Activated T-cell treated with anti-CD3 and anti-CD28 coated beads for 48 hours (primary cell): ENCODE measurements at places on chromosomes 3 and 15.

DNA sequence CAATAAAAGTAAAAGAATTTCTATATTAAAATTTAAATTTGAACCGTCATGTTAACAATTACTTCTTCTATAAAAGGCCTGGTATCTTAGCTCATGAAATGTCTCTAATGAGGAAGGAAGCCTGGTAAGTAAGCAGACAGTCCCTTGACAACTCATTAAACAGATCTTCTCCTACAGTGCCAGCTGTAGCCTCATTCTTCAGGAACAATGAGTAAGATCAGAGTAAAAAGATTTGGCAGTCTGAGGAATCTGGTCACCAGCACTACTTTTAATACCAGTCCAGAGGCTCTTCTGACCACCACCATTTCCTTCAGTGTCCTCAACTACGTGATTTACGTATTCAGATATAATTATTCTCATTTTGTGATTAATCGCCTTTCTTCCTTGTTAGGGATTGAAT, 955.0 kb upstream of the ALCAM start:
- no peak for DNase-seq

GRCh38 chr15:61518191-61518950, 289.3 kb upstream of the RORA start:
- no peak for DNase-seq

DNA sequence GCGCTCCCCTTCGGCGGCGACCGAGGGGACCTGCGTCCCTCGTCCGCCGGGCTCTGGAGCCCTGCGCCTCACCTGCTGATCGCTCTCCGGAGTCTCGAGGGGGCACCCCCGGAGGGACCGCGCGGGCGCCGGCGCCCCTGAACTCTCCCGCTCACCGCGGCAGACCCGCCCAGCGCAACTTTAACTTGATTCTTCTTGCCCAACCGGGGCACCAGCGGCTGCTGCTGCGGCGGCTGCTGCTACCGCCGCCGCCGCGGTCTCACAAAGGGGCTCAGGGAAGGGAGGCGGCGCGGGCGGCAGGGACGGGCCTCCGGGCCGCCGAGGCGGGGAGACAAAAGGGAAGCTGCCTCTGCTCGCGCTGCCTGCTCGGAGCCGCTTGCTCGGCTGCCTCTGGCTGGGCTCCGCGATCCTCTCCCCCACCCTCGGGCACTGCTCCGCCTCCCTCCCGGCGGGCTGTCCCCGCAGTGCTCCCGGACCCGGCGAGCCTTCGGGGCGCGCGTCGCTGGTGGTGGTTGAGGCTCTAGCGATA, at the start of gene PPM1L:
TSS of gene PPM1L (plus strand) at position 456 of the 529 bp plus-strand sequence.
- peak; percentile 47 for DNase-seq

DNA sequence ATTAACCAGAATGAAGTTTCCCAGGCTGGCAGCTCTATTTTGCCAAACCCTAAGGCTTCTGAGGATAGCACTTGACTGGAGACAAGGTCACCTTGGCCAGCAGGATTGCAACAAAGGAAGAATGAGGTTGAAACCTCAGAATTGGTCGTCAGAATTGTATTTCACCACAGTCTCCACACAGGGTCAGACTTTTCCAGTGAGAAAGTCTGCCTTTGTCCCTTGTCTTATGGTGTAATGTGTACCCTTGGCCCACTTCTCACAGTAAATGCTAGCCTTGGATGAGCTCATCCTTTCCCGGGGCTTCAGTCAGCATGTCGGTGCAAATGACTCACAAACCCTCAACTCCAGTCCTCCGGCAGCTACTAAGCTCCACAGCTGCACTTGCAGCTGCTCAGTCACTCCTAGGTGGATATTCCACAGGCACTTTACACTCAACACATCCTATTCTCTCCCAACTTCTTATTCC, 19.7 kb downstream of the SSR3 start:
- DNase-seq = peak; percentile 18

- no peak for DNase-seq
These were observed 21.6 kb downstream of the B3GNT5 start for GRCh38 chr3:183274609-183275008.

DNA sequence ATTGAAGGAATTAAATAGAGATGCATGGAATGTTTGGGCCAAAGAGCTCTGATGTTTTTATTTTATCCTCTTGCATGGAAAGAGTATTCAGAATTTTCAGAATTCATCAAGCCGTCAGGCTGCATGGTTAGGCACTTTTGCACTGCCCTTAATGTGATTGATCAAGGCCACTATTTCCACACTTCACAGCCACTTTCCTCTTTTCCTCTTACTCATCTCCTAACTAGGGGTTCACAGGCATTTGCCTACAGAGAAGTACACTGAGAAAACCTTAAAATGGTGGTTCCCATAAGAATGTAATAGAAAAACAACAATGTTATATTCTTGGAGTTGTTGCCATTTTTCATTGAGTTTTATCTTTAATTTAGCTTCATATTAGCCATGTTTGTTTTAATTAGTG, 10.9 kb downstream of the SLC35A5 start:
- no peak for DNase-seq

DNA sequence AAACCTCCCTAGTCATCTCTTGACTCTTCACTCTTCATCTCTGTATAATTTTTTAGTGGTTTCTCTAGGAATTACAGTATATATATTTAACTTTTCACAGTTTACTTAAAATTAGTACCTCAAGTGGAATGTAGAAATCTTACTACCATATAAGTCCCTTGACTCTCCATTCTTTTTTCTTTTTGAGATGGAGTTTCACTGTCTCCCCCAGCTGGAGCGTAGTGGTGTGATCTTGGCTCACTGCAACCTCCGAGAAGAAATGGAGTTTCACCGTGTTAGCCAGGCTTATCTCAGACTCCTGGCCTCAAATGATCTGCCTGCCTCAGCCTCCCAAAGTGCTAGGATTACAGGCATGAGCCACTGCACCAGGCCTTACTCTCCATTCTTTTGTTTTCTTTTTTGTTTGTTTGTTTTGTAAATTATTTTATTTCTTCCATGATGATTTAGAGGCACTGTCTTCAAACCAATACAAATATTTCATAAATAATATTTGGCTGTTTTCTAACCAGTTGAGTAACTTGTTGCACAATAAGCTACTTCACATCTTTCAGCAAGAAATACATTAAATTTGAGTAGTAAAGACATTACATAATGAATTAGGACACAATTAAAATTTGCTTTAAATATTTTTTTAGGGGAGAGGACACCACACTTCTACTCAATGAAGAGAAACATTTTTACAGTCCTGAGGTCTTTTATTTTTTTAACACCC, 144.8 kb downstream of the RBPMS2 start:
- DNase-seq = no peak

GRCh38 chr15:38876211-38876610, 311.6 kb upstream of the RASGRP1 start:
- no peak for DNase-seq

- peak; percentile 21 for DNase-seq
These were observed 95.4 kb downstream of the HCN4 start for GRCh38 chr15:73273181-73274002.
